ENCODE measurements at places on chromosomes 7 and 10. TPM values are rescaled to one million over a fixed set of nuclear protein-coding genes. Genes with fewer than 3 reads are reported as not detected.

The NSUN6 gene
- 5.7 TPM for total RNA-seq

The SEMA3E gene
- 0.13 TPM for total RNA-seq

The CPA4 gene
- 140 TPM for total RNA-seq

The CPA2 gene
- not detected for total RNA-seq

The PPP1R17 gene
- not detected for total RNA-seq

All from smooth muscle cell of the pulmonary artery (primary cell).